Stimulated activated CD4-positive, alpha-beta T cell treated with anti-CD3 and anti-CD28 coated beads, Interleukin-4, amount 100 ng/mL, for 4 hours (primary cell): ENCODE measurements at places on chromosomes 16 and 17.

DNA sequence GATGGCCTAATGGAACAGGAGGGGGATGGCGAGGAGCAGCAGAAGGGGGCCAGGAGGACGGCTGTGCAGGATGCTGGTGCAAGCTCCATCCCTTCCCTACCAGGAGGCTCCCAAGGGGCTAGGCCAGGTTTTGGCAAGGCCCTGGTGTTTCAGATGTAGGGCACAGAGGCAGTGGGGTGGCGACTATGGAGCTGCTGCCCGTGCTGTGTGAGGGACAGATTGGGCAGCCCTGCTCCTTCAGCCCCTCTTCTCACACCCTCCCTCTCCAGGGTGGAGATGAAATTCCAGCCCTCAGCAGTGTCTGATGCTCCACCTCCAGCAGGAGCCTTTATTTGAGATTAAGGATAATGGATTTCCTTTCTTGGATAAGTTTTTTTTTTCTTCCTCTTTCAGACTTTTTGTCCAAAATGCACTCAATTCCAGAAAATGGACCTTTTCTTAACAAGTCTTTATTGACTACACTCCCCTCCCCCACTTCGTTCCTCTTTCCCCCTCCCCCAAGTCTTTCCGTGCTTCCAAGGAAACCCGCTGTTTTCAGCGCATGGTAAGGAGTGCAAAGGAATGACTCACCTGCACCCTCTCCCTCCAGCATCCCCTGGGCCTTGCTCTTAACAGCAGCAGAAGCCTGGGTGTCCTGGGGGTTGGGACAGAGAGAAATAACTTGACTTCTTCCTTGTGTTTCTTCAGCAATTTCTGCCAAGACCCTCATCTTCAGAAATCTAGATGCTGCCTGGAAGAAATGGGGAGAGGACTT lies 95.2 kb downstream of the CCDC182 start:
- no peak for DNase-seq

GRCh38 chr16:25950586-25951281 lies 259.0 kb downstream of the HS3ST4 start:
- DNase-seq, result no peak

DNA sequence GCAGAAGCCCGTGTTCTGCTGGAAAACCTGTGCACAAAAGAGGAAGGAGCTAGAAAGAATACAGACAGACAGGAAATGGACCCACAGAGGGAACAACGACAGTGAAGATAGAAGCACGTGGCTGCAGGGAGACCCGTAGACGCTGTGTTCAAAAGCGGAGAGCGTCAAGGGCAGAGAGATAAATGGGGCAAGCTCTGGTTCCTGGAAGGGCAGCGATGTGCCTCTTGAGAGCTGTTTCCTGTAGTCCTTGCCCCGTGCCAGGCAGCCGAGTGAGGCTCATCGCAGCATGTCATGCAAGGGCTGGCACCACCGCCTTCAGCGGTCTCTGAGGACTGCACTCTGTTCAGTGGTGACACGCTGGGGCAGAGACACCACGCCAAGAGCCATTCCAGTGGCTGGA lies 43.6 kb upstream of the CACNG5 start:
- no peak for DNase-seq

GRCh38 chr17:39618246-39618913 lies 8.4 kb upstream of the PPP1R1B start:
- no peak for DNase-seq

DNA sequence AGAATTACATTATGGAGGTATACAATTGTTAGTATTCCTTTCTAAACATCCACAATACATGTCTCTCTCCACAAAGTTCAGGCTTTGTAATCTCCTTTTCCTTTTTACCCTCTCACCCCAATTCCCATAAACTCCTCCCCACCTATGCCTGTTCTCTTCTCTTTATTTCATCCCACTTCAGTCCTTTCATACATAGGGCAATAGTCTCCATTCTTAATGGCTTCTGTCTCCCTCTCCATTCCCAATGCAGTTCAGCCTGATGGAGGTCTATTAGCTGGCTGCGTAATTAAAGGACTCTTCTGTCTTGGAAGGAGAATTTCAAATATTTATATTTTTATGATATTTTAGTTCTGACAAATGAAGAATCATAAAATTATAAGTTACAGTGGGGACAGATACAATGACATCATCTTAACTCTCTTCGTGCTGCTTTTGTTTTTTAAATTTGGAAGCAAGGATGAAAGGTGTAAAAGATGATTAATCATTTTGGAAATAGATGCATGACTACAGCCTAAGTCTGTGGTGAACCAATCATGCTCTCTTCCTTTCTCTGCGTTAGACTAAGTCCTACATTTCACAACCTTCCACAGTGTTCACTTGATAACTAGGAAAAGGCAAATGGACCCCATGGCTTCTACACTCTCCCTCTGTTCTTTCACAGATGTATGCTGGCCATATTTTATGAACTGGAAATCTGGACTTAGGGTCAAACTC lies 11.2 kb upstream of the FAM20A start:
- no peak for DNase-seq

GRCh38 chr16:19410435-19411171 lies 7.1 kb upstream of the TMC5 start:
- DNase-seq, result no peak

DNA sequence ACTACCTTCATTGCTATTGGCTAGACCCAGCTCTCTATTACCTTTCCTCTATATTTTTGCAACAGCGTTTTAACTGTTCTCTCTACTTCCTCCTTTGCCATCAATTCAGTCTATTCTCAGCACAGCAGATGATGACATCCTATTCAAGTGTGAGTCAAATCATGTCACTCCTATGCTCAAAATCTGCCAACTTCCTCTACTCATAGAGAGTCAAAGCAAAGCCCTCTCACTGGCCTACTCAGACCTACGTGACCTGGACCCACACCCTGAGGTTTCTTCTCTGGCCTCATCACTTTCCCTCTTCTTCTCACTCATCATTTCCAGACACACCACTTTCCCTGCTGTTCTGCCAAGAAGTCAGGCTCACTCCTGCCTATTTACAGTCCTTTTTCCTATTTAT lies 289.0 kb upstream of the AXIN2 start:
- DNase-seq, result no peak

GRCh38 chr17:38598536-38598935 lies 7.2 kb downstream of the SRCIN1 start:
- no peak for DNase-seq

DNA sequence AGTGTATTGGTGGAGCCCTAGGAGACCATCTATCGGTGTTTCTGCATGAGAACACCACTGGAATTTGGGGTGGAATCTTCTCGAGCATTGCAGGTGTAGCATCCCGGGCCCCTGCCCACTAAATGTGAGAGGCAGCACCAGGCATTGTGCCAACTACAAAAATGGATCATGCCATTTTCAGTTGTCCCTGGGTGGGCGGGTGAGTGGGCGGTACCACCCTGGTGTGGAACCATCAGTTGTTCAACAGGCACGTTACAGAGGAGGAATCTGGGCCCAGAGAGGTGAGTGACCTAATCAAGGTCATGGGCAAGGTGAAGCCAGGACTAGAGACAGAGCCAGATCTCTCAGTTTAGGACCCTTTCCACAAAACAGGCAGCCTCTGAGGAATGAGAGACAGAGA lies 8.8 kb downstream of the PIPOX start:
- DNase-seq, result no peak

DNA sequence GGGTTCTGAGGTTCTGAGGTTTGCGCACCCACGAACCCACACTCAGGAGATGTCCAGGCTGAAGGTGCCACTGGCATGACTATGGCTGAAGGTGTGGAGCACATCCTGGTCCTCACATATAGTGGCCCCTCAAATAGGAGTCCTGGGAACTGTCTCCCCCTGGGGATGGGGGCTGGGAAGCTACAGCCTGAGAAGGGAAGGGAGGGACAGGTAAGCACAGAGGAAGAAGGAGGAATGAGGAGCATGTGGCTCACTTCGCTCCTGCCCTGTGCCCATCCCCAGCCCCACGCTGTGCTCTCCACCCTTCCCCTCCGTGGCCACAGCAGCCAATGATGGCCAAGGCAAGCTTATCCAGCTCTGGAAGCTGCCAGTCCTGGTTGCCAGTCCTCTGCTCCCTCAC lies 123.9 kb upstream of the LHX1 start:
- DNase-seq, result no peak

DNA sequence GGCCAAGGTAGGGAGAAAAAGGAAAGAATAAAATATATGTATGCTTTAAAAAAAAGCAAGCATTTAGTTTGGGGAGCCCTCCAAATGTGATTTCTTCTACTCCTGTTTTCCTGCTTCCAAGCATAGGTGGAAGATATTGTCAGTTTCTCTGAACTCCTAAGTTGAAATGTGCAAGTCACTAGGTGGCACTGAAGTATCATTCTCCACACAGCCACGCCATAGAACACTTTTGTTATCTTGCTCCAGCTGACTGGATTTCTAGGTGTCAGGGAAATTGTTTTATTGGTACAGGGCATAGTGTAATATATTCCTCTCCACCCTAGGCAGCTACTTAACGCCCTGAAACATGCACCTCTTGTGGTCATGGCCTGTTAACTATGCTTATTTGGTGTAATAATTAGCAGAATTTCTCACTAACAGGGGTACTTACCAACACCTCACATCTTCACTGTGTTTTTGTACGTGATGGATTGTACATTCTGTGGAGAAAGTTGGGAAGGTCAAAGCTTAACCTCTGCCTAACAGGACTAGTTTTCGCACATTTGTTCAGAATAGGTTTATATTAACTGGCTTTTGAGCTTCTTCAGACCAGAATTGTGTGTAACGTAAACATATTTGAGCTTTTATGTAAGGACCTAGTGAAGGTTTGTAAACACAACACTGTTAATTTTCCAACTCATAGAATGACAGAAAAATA lies 69.3 kb downstream of the FTO start:
- no peak for DNase-seq

DNA sequence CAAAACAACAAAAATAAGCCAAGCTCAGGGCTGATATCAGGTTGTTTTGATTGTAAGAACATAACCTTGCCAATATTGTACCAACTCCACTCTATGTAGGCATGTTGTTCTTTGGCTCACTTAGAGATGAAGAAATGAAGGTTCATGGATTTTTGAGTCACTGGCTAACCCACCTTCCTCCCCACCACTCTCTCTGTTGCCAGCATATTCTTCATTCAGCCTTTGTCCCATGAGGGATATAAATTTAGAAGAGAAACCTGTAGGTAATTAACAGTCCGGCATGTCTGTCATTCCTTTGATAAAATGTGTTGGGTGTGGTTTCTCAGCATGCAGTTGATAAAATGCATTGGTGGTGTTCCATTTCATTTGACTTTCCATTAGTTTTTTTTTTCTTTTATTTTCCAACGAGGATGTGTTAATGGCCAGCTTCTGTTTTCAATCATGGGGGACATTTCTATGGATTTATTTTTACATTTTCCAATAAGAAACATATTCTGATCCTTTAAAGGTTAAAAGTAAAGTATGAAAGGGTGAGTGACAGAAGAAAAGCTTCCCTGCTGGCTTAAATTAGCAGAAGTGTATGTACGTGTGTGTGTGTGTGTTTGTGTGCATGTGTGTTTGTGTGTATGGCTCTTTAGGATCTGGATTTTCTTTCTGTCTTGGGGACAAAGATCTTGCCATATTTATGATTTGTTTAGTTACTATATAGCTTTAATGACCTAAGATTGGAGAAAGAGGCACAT lies 166.2 kb upstream of the KCNJ16 start:
- no peak for DNase-seq

DNA sequence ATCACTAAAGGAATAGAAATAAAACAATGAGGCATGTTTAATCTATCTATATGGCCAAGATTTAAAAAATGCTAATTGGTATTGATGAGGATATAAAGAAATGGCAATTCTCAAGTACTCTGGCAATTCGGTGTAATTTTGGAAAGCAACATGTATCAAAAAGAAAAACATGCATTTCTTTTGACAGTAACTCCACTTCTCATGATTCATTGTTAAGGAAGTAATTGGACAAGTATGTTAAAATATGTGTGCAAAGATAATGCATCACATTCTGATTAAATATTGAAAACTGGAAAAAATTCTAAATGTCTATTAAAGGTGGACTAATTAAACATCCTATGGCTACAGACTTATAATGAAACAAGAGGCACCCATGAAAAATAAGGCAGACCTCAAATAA lies 81.2 kb downstream of the CREBBP start:
- no peak for DNase-seq

GRCh38 chr17:40782450-40782849 lies at the start of gene KRT27:
Gene KRT27 (minus strand): TSS chr17:40782550. CDS start chr17:40782493, 57 bp downstream.
- no peak for DNase-seq

- no peak for DNase-seq
These were observed 57.0 kb upstream of the INTS2 start for GRCh38 chr17:61984821-61985220.

GRCh38 chr17:3835410-3836229 lies 10.4 kb downstream of the NCBP3 start:
- DNase-seq, result no peak

- DNase-seq, result no peak
These were observed 240.3 kb upstream of the N4BP1 start for GRCh38 chr16:48850097-48850770.
